ENCODE measurements at places on chromosomes 3 and 15. TPM values are rescaled to one million over a fixed set of nuclear protein-coding genes. Genes with fewer than 3 reads are reported as not detected.

- DNase-seq, result peak; percentile 1
- no peak overlapping the region for H3K27ac ChIP-seq
- no peak overlapping the region for H3K4me3 ChIP-seq
Observed at GRCh38 chr15:38768970-38769369, 204.4 kb upstream of the RASGRP1 start.

DNA sequence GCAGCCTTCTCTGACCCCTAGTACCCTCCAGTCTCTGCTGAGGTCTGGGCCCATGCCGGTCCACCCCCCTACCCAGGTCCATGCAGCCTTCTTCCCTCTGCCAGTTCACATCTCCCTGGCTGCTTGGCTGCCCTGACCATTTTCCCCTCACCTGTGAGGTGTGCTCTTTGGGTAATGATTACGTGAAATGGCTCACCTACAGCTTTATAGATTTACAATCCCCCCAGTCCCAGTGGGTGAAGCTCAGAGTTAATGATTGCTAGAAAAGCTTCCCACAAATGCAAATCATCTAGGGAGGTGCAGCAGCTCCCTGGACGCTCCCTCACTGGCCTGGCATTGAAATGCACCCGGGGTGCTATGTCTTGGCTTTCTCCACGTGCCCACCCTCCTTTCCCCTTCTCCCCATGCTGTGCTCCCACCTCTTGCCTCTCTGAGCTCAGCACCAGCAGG lies 18.7 kb downstream of the PAQR5 start:
- H3K36me3 ChIP-seq, result no peaks in the 10 kb centered on the region
- H3K4me1 ChIP-seq, result peaks cover 13% of the 10 kb centered on the region
- H3K27me3 ChIP-seq, result peaks cover 3% of the 10 kb centered on the region
- no peak overlapping the region for H3K4me3 ChIP-seq
- no peak overlapping the region for H3K27ac ChIP-seq
- no peak for DNase-seq

DNA sequence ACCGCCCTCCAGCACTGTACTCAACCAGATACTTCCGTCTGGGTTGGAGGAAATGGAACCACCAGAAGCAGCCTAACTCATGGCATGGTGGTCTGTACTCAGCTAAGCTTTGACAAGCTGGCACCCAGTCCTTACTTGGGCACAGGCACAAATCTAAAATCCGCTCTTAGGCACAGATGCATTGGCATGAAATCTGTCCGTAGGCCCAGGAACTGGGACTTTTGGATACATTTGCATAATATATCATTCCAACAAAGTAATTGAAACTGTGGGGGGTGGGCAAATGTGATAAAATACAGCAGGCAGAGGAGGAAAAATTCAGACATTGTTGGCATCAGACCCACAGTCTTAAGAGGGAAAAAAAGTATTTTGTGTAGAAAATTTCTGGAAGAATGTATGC lies 75.4 kb downstream of the C3orf85 start:
- H3K27me3 ChIP-seq, result no peaks in the 10 kb centered on the region
- no peak for DNase-seq
- H3K27ac ChIP-seq, result no peak overlapping the region
- H3K4me1 ChIP-seq, result no peaks in the 10 kb centered on the region

DNA sequence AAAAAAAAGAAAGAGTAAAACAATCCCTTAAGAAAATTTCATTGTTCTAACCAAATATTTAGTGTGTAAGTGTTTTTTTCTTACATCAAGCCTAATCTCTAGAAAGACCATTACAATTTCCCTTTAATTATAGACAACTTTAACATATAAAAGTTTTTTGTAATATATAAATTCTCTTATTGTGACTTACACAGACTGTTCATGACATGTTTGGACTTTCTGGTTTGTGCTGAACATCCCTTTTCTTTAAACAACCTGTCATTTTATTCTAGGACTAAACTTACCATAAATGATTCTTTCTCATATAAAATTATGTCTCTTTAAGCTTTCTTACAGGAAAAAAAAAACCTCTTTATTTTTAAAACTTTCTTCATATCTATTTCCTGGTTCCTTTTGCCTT lies 13.0 kb upstream of the BTLA start:
- H3K36me3 ChIP-seq, result peaks cover 7% of the 10 kb centered on the region
- H3K27me3 ChIP-seq, result no peaks in the 10 kb centered on the region
- H3K27ac ChIP-seq, result no peak overlapping the region
- H3K4me1 ChIP-seq, result peaks cover 18% of the 10 kb centered on the region
- DNase-seq, result no peak
- no peak overlapping the region for H3K4me3 ChIP-seq

- no peak overlapping the region for H3K4me3 ChIP-seq
- peaks cover 1% of the 10 kb centered on the region for H3K27me3 ChIP-seq
- H3K4me1 ChIP-seq, result no peaks in the 10 kb centered on the region
- H3K27ac ChIP-seq, result no peak overlapping the region
- DNase-seq, result no peak
Observed at GRCh38 chr3:181253796-181254195, 264.3 kb upstream of the DNAJC19 start.

DNA sequence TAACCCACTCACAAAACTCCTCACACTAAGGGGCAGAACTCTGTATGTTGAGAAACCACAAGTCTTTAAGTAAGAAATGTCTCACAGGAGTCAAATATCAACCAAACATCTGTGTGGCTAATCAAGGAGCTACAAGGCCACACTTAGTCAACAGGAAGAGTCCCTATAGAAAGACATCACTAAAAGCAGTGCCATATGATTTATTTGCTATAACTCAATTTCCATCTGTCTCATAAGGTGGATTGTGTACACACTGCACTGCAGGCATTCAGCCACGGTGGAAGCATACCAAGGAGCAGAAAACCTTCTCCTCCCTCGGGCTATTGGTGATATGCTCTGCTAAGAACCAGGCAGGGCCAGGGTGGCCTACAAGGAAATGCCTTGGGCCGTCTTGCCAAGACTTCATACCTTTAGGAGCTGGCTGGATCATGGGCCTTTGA lies 197.6 kb upstream of the CFAP20DC start:
- no peaks in the 10 kb centered on the region for H3K36me3 ChIP-seq
- H3K4me3 ChIP-seq, result no peak overlapping the region
- H3K27me3 ChIP-seq, result no peaks in the 10 kb centered on the region
- no peak overlapping the region for H3K27ac ChIP-seq
- no peak for DNase-seq
- H3K4me1 ChIP-seq, result no peaks in the 10 kb centered on the region

DNA sequence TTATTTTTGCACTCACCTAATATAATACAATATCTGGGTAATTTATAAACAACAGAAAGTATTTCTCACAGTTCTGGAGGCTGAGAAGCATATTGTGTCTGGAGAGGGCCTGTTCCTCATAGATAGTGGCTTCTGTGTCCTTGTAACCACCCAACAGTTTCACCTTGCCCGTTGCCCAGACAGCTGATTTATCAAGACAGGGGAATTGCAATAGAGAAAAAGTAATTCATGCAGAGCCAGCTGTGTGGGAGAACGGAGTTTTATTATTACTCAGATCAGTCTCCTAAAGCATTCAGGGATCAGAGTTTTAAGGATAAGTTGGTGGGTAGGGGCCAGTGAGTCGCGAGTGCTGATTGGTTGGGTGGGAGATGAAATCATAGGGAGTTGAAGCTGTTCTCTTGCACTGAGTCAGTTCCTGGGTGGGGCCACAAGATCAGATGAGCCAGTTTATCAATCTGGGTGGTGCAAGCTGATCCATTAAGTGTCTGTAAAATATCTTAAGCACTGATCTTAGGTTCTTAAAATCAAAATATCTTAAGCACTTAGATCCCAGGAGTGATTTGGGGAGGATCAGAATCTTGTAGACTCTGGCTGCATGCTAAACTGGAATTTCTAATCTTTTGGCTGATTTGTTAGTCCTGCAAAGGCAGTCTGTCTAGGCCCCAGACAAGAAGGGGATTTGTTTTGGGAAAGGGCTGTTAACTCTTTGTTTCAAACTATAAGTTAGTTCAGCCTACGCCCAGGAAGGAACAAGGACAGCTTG lies 33.9 kb upstream of the C15orf39 start:
- peaks cover 4% of the 10 kb centered on the region for H3K27me3 ChIP-seq
- DNase-seq, result peak; percentile 38
- H3K36me3 ChIP-seq, result no peaks in the 10 kb centered on the region
- no peak overlapping the region for H3K27ac ChIP-seq
- no peak overlapping the region for H3K4me3 ChIP-seq

GRCh38 chr15:72982714-72983113 lies 69.5 kb upstream of the NEO1 start:
- no peaks in the 10 kb centered on the region for H3K36me3 ChIP-seq
- no peaks in the 10 kb centered on the region for H3K4me1 ChIP-seq
- peaks cover 24% of the 10 kb centered on the region for H3K27me3 ChIP-seq
- no peak overlapping the region for H3K4me3 ChIP-seq

DNA sequence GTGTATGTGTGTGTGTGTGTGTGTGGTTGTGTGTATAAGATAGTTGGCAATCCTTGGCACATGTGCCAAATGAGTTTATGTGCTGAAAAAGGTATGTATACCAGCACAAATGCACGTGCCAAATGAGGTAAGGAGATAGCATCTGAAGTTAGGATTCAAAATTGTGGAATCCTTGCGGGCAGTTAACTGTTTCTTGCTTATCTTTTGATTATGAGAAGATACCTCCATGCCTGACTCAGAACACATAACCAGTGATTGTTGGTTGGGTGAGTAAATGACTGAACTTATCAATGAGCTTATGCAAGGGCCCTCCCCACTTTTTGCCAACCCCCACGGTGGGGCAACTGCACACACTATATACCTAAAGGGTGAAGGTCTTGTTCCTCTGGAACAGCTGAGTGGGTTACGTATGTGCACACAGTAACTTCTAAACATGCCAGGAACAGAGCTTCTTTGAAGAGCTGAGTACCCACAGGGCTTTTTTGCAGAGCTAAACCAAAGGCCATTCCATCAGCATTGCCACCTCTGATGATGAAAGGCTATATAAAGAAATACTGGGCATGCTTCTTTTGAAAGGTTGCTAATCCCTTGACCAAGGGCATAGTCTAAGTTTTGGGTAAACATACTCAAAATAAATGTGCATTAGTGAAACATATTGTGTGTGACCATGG lies 60.1 kb downstream of the MEIS2 start:
- H3K27me3 ChIP-seq, result no peaks in the 10 kb centered on the region
- H3K4me1 ChIP-seq, result no peaks in the 10 kb centered on the region
- H3K27ac ChIP-seq, result no peak overlapping the region

TMEM40 gene
- not detected for total RNA-seq

KBTBD13 gene
- not detected for total RNA-seq

ZIC1 gene
- not detected for total RNA-seq

GOLGA8H gene
- total RNA-seq, result 0.34 TPM

SNTN gene
- total RNA-seq, result not detected

FAM174B gene
- 3.0 TPM for total RNA-seq

Data from activated CD8-positive, alpha-beta T cell treated with anti-CD3 and anti-CD28 coated beads for 36 hours (primary cell).